Stimulated activated CD8-positive, alpha-beta memory T cell treated with anti-CD3 and anti-CD28 coated beads, Interleukin-15, amount 100 ng/mL, for 48 hours (primary cell): ENCODE measurements at places on chromosomes 13 and 19.

DNA sequence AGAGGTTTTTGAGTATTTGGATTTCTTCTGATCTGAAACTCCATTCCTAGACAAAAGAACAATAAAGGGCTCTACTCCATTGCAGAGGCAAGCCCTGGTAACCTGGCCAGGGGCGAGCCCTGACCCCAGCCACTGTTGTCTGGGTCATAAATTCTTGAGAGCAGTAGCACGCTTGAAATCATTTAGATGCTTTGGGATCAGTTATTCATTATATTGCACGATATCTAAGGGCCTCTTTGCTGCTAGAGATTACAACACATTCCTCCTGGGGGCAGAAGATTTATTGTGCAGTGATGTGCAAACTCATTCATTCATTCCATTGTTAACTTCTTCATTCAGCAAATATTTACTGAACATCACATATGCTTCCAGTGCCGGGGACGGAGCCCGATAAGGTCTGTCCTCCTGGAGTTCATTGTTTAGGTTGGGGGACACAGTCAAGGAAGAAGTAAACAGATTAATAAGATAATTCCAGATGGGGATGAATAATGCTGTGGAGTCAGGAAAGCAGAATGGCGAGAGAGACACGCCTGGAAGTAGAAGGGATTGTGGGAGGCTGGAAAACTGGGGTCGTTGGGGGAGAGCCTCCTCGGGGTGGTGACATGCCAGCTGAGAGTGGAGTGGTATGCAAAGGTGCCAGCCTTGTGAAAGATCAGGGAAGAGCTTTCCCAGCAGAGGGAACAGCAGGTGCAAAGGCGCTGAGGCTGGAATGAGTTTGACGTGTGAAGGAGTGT lies 34.9 kb downstream of the SIPA1L3 start:
- DNase-seq, result no peak

DNA sequence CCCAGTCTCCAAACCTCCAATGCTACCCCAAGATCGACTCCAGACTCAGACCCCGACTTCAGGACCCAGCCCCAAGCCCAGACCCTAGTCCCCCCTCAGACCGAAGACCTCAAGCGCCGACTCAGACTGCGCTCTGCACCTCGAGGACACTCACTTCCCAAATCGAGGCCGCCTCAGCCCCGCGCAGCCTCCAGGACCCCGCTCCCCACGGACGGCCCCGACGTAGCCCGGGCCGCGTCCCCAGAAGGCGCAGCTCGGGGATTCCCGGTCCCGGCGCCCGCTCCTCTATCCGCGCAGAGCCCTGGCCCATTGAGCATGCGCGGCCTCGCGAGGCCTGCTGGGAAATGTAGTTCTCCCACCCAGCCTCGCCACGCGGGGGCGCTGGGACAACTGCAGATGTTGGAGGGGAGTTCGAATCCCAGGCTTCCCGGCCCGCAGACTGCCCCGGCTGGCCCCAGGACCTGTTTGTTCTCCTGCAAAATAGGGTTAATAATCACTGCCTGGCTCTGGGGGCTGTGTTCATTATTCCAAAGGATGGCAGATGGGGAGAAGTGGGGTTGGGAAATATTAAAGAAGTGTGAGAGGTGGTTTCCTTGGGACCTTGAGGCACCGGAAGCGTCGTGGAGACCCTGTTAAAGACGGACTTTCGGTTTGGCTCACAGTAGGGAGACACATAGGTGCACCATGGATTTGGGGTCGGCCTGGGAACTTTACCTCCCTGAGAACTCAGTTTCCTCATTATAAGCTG lies at the start of gene APBA3:
Gene APBA3, minus strand, starts transcription at position 311 of the 748 bp plus-strand sequence. CDS start 1,428 bp downstream, outside the sequence.
- peak; percentile 91 for DNase-seq

GRCh38 chr19:40320558-40320935 lies 27.6 kb downstream of the C19orf47 start:
- DNase-seq, result no peak

GRCh38 chr13:48146122-48146521 lies 51.2 kb upstream of the MED4 start:
- no peak for DNase-seq

- DNase-seq, result no peak
These were observed 26.8 kb downstream of the RASA3 start for GRCh38 chr13:114105521-114106225.

DNA sequence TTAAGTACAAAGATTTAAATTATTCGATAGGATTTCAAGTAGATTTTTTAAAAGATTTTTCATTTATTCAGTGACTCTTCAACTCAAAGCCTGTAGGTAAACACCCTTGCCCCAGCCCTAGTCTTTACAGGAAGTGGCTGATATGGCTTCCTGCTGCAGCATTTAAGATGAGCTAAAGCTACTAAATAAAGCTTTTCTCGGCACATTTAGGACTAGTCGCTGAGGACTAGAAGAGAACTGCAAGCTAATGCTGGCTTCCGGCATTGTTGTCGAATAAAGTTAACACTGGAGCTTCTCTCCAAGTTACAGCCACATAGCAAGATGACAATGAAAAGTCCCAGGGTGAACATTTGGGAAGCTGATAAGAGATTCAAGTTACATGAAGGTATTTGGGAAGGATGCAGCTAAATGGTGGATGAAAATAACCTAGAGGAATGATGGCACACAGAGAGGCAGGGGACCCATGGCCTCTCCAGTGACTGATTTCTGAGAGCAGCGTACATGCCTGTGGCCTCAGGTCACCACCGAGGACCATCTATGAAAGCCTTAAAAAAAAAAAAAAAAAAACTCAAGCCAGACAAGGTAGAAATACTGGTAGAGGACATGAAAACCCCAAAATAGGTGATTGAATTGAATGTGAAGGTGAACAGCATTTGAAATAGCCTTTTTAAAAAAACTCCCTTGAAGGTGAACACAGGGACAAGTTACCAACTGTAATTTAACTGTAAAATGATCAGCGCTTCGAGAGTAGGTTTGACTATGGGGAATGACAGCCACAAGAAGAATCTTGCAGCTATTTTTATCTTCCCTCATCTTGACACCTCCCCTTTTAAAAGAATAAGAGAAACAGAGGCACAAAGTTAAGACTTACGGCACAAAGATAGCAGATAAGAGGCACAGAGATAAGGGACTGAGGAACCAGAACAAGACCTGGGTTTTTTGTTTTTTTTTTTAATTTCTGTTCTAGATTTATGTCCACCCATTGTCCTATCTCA lies 155.4 kb downstream of the DCT start:
- DNase-seq, result no peak

DNA sequence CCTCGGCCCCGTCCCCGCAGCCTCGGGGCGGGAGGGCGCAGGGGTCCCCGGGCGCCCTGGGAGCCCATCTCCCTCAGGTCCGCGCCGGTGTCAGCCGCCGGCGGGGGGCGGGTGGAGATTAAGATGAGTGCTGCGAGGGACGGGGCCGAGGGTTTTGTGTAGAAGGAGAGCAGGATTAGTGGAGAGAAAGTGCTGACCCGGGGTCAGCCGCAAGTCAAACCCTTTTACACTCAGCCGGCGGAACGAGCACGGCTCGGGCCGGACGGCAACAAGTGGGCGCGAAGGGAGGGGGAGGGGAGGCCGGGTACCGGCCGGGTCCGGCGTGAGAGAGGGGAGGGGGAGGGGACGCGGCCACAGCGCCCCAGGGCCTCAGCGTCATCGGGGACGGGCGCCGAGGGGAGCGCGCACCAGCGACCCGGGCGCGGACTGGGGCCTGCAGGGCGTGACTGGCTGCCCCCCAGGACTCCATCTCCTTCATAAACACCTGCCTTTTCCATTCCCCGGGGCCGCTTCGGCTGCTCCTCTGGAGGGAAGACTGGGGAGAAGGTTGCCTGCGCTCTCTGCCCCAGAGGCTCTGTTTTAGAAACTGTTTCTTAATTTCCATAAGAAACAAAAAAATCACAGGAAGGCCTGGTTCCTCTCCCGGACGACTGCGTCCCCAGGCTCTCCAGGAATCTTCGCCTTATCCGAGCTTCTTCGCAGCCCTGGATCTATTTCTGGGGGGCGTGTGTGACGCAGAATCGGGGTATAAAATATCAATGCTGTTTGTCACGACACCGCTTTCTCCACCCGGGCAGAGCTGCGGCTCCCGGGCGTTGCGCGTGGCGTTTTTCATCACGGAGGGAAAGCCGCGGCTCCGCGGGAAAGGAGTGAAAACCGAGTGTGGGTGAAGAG lies 6.5 kb downstream of the SOX1 start:
- no peak for DNase-seq

DNA sequence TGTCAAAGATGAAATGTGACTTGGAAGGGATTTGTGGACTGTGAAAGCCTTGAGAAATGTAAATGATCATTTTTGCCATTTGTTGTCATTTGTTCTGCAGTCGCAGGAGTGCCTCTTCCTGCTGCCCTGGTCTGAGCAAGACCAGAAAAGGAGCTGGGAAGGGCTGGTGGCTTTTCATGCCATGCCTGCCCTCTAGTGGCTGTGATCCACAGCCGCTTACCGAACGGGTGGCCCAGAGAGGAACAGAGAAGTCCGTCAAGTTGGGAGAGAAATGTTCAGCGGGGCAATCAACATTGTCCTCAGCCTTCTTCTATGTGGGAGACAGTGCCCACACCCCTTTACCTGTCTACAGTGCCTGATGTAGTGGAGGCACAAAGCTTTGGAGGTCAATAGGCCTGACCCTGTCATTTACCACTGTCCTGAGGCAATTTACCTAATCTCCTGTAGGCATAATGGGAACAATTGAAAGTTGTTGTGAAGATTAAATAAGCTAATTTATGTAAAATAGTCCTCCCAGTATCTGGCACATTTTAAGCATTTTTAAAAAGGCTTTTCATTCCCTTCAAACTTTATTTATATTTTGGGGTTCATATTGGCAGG lies 224.5 kb downstream of the B3GLCT start:
- DNase-seq, result peak; percentile 34
